ENCODE measurements at places on chromosomes 7 and 10. TPM values are rescaled to one million over a fixed set of nuclear protein-coding genes. Genes with fewer than 3 reads are reported as not detected.

The FASTK gene
- total RNA-seq: 54.2 TPM

The OR2A7 gene
- total RNA-seq: 13.9 TPM

The SPDYE8 gene
- total RNA-seq: not detected

The OGDHL gene
- total RNA-seq: 0.69 TPM

DNA sequence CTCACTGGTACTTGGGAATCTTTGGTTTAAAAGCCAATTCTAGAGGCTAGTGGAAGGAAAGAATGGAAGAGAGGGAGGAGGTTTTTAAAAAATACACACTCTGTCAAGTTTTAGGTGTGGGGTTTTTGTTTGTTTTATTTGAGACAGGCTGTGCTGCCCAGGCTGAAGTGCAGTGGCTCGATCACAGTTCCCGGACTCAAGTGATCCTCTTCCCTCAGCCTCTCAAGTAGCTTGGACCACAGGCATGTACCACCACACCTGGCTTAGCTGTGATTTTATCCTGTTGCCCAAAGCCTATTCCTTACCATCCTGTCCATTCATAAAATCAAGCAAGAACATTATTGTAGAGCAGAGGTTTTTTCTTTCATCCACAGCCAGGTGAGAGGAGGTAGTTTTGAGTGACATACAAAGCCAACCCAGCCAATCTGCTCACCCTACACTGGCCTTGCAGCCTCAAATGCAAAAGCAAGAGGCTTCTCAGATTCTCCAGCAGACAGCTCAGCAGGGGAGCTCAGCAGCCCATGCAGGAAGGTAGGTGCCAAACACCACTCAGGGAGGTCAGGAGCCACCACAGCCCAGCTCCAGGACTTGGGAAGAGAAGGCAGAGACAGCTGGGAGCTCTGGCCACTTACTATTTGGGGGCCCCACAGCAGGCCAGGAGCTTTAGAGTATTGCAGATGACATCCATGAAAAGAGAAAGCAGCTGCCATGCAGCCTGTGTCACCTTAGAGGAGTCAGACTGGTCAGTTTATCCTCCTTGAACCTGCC lies 65.8 kb downstream of the TMEM209 start:
- peak; percentile 70 for DNase-seq
- peaks cover 14% of the 10 kb centered on the region for H3K4me1 ChIP-seq
- H3K4me3 ChIP-seq: no peak overlapping the region
- no peaks in the 10 kb centered on the region for H3K27me3 ChIP-seq
- H3K36me3 ChIP-seq: peaks cover 19% of the 10 kb centered on the region

DNA sequence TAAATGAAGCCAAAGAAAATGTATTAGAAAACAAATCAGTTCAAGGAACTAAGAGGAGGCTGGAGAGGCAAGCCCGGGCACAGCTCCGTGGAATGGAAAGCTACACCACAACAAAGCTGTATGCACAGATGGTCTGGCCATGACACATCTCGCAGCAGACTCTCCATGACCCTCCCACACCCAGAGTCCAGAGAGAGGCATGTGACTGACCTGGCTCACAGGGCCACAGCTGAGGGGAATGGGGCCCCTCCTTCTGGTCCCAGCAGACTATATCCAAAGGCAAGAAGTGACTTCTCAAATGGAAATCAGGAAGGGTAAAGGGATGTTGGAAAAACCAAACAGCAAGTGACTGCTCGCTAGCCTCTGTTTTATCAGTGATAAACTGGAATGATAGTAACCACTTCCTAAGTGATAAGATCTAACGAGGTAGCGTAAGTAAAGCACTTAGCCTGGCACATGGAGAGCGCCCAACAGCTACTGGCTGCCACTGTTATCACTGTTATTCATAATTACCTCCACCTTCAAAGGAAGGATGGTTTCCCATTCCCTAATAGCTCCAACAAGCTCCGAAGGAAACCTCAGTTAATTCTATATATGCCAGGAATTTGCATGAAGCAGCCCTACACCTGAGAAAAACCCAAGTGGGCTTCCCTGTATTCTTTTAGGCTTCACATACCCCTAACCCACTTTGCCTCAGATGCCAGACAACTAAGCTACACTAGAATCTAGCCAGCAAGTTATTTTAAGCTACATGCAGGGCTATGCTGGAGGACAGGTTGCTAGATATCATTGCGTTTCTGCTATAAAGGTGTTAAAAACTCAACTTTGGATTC lies 8.4 kb downstream of the OSBPL3 start:
- H3K36me3 ChIP-seq: no peaks in the 10 kb centered on the region
- H3K27me3 ChIP-seq: no peaks in the 10 kb centered on the region
- H3K27ac ChIP-seq: no peak overlapping the region
- peaks cover under 1% of the 10 kb centered on the region for H3K4me1 ChIP-seq
- H3K4me3 ChIP-seq: no peak overlapping the region

DNA sequence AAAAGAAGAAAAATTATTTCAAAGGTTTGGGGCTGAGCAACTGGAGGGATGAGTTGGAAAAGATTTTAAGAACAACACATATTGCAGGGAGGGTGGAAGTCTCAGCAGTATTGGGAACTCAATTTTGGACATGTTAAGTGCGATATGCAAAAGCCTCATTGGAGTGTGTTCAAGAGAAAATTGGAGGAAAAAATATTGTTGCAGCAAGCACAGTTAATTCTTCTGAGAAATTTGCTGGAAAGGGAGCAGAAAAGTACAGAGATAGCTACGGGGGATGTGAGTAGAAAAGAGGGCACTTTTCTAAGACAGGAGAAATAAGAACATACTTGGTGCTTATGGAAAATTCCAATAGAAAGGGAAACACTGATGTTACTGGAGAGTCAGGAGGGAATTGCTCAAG lies 59.8 kb upstream of the MAGI2 start:
- no peak overlapping the region for H3K4me3 ChIP-seq
- H3K36me3 ChIP-seq: no peaks in the 10 kb centered on the region
- H3K4me1 ChIP-seq: no peaks in the 10 kb centered on the region
- DNase-seq: no peak
- H3K27ac ChIP-seq: no peak overlapping the region
- no peaks in the 10 kb centered on the region for H3K27me3 ChIP-seq

Data from upper lobe of right lung (tissue), 1 donor.